ENCODE measurements at places on chromosomes 3 and 15. TPM values are rescaled to one million over a fixed set of nuclear protein-coding genes. Genes with fewer than 3 reads are reported as not detected.
A peak's percentile ranks its signal among the peaks of the same experiment; 100 is the strongest.

GRCh38 chr15:39851500-39852092 is 68.5 kb downstream of the GPR176 start:
- peak overlapping the region; percentile 73 for H3K27ac ChIP-seq
- no peak overlapping the region for H3K4me3 ChIP-seq
- H3K36me3 ChIP-seq, result no peaks in the 10 kb centered on the region

Gene STRIT1
- not detected for total RNA-seq

GRCh38 chr3:149706905-149707304 is 45.4 kb downstream of the COMMD2 start:
- no peak for DNase-seq
- H3K27ac ChIP-seq, result no peak overlapping the region
- H3K36me3 ChIP-seq, result no peaks in the 10 kb centered on the region
- H3K4me1 ChIP-seq, result peaks cover 15% of the 10 kb centered on the region
- no peaks in the 10 kb centered on the region for H3K27me3 ChIP-seq

Gene DAZL
- not detected for total RNA-seq

GRCh38 chr3:24336101-24336500 is 158.5 kb downstream of the THRB start:
- H3K27me3 ChIP-seq, result no peaks in the 10 kb centered on the region
- H3K36me3 ChIP-seq, result no peaks in the 10 kb centered on the region
- H3K27ac ChIP-seq, result no peak overlapping the region

DNA sequence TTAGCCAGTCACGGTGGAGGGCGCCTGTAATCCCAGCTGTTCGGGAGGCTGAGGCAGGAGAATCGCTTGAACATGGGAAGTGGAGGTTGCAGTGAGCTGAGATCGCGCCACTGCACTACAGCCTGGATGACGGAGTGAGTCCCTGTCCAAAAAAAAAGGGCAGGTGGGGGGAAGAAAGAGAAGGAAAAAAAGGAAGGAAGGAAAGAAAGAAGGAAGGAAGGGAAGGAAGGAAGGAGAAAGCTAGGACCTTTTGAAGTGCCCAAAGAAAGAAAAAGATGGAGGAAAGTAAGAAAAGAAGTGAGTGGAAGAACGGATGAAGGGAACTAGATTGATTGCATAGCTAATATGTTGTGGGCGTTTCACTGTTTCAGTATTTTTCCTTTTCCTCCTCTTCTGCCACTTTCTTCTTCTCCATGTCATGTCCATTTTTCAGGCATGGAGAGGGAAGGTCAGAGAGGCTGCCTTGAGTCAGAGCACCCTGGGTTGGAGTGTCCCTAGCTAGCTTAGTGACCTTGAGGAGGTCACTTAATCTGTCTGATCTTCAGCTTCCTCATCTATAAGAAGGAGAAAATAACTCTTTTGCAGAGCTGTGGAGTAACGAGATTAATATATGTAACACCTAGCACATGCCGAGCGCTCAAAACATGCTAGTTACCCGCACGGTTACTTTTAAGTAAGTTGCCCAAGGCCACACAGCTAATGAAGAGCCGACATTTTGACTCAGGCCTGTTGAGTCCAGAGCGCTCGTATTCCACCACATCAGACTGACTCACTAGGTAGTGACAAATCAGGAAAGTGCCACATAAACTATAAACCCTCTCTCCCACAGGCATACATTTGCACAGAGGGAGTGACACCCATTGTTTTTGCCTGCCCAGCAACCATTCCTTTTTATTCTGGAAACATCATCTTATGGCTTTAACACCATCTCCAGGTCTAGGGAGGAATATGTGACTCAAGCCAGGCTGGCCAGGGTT is 42.2 kb downstream of the BHLHE40 start:
- peaks cover 60% of the 10 kb centered on the region for H3K4me1 ChIP-seq
- DNase-seq, result peak; percentile 78
- no peaks in the 10 kb centered on the region for H3K27me3 ChIP-seq
- peak overlapping the region; percentile 84 for H3K27ac ChIP-seq
- H3K36me3 ChIP-seq, result no peaks in the 10 kb centered on the region

Gene LRTM1
- total RNA-seq, result not detected

DNA sequence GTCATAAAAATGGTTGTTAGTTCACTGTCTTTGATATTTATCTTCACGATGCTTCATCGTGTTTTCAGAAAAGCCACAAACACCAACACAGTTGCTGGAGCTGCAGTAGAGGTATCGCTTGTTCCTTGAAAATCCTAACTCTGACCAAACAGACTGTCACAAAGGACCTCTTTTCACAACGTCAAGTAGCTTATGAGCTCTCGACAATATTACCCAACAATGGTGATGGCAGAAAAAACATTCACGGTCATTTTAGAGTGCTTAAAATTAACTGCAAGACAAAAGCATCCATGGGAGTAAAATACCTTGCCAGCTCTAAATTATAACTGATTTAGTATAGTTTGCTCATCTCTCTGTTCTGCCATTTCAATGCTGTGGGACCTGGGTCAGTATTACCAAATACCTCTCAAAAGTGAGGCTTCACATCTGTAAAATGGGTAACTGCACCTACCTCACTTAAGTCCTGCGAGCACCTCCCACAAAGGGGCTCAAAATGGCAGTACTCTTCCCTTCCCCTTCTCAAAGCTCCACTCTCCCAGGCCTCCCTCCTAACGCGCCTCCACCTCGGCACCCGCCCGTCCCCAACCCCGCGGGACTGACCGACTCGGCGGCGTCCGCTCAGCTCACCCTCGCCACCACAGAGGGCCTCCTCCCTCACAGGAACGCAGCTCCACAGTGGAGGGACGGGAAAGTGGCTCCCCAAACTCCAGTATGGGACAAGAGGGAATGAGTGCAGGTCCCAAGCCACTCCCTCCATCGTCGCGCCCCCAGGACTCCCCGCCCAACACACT is 546 bp downstream of the TRIM59 start:
- no peaks in the 10 kb centered on the region for H3K27me3 ChIP-seq
- peaks cover 40% of the 10 kb centered on the region for H3K4me1 ChIP-seq
- H3K4me3 ChIP-seq, result peak overlapping the region; percentile 57
- H3K27ac ChIP-seq, result peak overlapping the region; percentile 99
- peak; percentile 39 for DNase-seq

DNA sequence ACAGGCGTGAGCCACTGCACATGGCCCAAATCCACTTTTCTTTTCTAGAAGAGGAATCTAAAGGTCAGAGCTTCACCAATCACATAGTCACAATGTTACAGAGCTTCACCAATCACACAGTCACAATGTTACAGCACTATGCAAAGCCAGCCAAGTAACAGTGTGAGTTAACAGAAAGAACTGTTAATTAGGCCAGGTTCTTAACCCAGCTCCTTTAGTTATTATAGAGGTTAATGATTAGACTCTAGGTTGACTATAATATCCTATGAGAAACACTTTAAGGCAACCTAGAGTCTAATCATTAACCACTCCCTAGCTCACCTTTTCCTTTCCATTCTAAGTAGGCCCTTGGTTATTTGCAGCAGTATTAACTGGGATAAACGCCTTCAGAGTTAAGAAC is 54.0 kb downstream of the TASOR start:
- H3K27me3 ChIP-seq, result no peaks in the 10 kb centered on the region
- H3K27ac ChIP-seq, result no peak overlapping the region
- H3K36me3 ChIP-seq, result peaks cover 24% of the 10 kb centered on the region

Gene CCDC80
- total RNA-seq, result 58.4 TPM

Gene WDR49
- total RNA-seq, result not detected
